NCI-H1694 (cell line): ENCODE measurements at places on chromosomes 1 and 21.
A peak's percentile ranks its signal among the peaks of the same experiment; 100 is the strongest.

GRCh38 chr1:234326497-234327366, 46.5 kb upstream of the COA6 start:
- peak; percentile 48 for DNase-seq

GRCh38 chr1:230201445-230201844, 134.4 kb downstream of the GALNT2 start:
- DNase-seq: no peak

GRCh38 chr1:165367375-165367993, 11.0 kb upstream of the LMX1A start:
- peak; percentile 78 for DNase-seq

GRCh38 chr1:32868085-32868484, 2.6 kb downstream of the FNDC5 start:
- DNase-seq: no peak

DNA sequence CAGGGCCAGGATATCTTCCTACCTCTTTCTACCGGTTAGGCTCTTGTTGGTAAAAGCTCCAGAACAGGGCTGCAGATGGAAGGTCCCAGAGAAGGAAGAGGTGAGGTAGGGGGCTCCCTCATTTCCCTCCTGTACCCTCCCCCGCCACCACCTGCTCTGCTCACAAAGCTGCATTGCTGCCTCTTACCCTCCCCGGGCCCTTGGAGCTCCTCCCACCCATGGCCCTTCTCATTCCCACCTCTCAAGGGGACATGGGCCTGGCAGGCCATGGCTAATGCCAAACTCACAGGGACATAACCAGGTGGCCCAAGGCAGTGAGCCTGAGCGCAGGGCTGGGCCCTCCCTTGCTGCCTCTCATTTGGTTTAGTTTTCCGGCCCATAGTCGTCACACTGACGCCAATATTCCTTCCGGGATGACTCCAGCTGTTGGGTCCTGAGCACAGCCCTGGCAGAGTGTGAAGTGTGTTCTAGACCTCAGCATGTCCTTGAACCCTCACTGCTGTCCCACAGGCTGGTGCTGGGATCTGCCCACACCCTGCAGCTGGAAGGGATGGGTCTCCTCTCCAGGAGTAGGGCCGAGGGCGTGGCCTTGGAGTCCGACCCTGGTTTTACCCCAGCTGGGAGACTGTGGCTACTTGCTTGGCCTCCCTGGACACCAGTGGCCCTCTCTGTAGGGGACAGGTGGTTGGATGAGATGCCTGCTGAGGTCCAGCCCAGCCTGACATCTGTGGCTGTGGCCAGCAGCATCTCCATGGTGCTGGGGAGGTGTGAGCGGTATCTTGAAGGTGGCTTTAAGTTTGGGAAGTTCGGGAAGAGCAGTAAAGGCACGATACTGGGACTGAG, 104.6 kb downstream of the ARHGEF10L start:
- DNase-seq: no peak

DNA sequence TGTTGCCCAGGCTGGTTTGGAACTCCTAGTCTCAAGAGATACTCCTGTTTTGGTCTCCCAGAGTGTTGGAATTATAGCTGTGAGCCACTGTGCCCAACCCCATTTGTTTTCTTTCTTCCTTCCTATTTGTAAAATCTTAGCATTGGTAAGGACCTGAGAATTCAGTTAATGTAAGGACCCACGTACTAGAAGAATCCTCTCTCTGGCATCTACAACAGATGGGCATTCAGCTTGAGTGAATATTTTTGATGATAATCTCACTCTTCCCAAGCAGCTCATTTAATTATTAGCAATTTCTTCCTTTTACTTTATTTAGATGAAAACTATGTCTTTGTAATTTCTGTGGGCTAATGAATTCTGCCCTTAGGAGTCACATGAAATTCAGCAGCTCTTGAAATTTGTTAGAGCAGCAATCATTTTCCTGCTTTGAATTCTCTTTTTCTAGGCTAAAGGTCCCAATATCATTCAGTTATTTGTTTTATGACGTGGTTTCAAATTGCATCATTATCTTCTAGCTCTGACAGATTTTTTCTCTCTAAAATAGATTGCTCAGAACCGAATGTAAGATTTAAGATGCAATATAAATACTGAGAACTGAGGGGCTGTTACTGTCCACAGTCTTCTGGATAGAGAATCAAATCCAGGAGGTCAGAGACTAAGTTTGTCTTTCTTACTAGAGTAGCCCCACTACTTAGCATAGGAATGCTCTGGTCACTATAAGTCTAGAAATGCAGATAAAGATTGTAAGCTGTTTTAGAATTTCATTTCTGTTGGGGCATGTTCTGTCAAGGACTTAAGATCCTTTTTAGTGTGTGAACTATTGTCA, 59.4 kb downstream of the EPB41 start:
- DNase-seq: no peak

- no peak for DNase-seq
Observed at GRCh38 chr1:54016343-54017282, 1.4 kb downstream of the LDLRAD1 start.

- DNase-seq: peak; percentile 88
Observed at GRCh38 chr1:100188617-100189016, 10.6 kb upstream of the LRRC39 start.

- DNase-seq: no peak
Observed at GRCh38 chr1:42343049-42343448, 8.0 kb upstream of the FOXJ3 start.

DNA sequence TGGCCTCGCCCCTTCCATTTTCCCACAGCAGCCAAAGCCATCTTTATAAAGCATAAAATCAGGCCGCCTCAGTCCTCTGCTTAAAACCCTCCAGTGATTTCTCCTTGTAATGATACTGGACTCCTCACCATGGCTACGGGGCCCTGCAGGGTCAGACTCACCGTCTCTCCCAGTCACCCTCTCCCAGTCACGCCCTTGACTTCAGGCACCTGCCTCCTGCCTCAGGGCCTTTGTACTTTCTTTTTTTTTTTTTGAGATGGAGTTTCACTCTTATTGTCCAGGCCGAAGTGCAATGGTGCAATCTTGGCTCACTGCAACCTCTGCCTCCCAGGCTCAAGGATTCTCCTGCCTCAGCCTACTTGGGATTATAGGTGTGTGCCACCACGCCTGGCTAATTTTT, 47.8 kb downstream of the PIK3CD start:
- no peak for DNase-seq

DNA sequence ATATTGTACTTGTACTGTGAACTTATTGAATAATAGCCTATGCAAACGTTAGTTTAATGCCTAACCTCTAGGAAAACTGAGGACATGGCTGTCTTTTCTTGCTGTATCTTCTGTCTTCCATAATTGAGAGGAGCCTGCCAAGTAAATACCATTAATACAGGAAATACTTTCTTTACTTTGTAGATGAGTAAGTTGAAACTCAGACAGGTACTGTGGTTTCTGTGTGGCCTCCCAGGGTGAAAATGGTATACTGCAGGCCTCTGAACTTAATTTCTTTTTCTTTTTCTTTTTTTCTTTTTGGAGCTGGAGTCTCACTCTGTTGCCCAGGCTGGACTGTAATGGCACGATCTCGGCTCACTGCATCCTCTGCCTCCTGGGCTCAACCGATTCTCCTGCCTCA, 208.8 kb upstream of the ADGRL4 start:
- no peak for DNase-seq

- no peak for DNase-seq
Observed at GRCh38 chr1:150299716-150300115, 6.1 kb downstream of the MRPS21 start.

- no peak for DNase-seq
Observed at GRCh38 chr1:225143001-225143400, 213.5 kb downstream of the DNAH14 start.

GRCh38 chr21:44297525-44298290, 2.1 kb upstream of the PFKL start:
- DNase-seq: peak; percentile 82

GRCh38 chr1:225737161-225737560, 40.5 kb upstream of the SRP9 start:
- no peak for DNase-seq

DNA sequence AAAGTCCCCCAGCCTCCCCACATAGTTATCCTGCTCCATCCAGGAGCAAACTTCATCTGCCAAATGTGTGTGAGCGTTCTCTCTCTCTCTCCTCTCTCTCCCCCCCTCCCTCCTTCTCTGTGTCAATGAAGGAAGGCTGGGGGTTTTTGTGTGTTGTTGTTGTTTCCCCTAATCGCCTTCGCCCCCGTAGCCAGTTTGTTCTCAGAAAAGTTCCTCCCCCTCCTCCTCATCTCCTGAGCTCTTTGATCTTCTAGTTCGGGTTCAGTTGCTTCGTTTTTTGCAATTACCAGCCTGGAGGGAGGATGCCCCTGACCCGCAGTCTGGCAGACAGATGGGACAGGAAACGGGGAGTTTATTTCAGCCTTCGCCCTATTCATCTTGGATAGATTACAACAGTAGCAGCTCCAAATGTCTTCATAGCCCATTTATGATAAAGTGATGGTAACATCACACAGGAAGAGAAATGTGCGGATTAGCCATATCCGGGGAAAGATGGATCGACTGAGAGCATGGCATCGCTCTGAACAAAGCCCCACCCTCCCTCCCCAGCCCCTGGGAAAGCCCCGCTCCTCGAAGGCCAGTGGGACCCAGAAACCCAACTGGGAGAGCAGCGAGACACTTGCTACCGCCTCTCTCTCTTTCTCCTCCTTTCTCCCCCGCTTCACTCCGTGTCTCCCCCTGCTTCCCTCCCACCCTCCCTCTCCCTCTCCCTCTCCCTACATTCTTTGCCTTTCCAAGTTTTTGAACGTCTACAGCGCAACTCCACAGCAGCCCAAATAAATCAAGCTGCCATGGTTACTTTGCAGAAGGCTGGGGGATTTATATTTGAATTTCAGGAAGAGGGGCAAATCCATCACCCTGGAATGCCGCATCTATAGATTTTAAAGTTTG, 139.7 kb upstream of the ARHGEF16 start:
- no peak for DNase-seq

GRCh38 chr1:204384636-204385352, 25.1 kb upstream of the PLEKHA6 start:
- DNase-seq: peak; percentile 38

DNA sequence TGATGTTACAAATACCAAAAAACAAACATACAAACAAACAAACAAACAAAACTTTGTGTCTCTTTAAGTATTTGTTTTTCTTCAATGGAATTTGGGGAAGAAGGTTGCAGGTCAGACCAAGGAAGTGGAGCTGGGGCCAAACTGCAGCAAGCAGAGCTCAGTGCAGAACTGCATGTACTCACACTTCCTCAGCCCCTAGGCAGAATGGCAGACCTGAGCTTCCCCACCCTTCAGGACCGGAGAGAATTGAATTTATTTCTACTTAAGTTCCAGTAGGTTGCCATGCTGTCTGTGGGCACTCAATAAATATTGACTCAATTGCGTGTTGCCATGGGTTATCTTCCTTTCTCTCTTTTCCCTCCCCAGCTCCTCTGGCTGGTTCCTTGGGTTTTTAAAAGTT, 173.6 kb downstream of the PTGER3 start:
- DNase-seq: no peak

DNA sequence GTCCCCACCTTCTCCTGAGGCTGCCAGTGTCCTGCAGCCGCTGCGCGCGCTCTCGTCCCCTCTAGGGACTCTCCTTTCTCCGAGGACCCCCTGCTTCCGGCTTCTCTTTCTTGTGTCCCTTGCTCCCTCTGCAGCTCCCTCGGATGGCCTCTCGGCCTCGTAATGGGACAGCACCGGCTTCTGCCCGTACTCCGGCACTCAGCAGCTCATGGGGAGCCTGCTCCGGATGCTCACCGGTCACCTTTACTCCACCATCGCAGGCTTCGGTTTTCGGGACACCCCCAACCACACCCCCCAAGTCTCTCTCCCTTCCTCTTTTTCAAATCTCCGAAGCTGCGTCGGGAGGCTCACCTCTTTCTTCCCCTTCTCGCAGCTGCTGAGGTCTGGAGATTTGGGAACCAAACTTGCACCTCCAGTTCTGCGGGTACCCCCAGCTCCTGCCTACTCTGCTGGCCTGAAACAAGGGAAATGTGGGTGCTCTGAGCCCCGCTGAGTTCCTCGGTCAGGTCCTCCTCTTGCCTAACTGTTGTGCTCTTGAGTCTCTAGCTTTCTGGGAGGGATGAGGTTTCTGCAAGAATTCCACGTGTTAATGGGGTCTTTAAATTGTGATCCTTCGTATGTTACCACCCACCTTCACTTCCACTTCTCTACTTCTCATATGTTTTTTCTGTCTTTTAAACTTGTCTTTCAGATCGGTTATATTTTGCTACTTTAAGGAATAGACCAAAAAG, 930 bp downstream of the CDC14A start:
- DNase-seq: no peak

DNA sequence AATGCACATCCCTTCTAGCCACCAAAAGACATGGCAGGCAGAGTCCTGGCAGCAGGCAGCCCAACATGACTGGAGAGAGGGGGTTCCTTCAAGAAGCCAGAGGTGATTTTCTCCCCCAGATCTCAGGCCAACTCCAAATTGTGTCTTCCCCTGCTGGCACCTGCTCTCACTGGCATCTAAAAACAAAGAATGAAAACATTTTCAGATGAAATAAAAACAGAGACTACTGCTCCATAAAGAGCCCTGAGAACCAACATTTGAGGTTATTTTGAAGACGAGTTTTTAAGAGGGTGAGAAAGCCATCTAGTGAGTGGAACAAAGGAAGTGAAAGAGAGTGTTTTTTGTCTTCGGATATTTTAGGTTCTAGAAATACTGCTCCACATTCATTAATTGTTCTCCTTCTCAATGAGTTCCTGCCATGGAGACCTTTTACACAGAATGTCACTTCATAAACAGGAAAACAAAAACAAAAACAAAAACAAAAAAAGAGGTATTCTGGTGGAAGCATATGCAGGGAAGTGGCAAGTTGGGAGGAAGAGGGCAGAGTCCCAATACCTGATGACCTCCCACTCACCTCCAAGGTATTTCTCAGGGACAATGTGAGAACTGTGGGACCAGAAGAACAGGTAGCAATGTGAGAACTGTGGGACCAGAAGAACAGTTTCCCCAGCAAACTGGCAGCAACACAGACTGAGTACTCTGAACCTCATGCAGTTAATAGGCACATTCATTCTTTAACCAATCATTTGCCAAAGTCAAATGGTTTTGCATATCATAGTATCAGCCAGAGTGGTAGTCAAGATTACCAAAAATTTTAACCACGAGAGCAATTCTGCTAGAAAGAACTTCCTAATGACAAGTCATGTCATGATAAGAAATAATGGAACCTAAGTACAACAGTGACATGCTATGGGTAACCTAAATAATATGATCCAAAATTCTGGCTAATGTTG, 50.0 kb downstream of the KIAA0319L start:
- DNase-seq: no peak

GRCh38 chr1:67674260-67675011, 10.6 kb upstream of the GADD45A start:
- DNase-seq: peak; percentile 97

DNA sequence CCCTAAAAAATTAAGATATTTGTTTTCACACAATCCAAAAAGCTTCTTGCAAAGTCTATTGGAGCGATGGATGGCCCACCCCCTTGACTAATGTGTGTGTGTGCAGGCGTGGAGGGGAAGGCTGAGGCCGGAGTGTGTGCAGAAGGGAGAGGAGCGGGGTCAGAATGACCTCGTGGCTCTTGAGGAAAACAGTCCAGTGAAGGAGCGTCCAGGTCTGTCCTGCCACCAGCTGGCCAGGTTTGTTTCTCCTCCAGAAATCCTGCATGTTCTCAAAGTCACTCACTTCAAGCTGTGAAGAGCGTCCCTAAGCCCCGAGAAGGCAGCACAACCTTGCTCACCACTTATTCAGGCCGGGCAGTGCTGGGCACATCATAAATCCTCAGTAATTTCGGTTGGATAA, 69.5 kb upstream of the SSX2IP start:
- DNase-seq: no peak
